ENCODE measurements at places on chromosomes 16 and 17.

DNA sequence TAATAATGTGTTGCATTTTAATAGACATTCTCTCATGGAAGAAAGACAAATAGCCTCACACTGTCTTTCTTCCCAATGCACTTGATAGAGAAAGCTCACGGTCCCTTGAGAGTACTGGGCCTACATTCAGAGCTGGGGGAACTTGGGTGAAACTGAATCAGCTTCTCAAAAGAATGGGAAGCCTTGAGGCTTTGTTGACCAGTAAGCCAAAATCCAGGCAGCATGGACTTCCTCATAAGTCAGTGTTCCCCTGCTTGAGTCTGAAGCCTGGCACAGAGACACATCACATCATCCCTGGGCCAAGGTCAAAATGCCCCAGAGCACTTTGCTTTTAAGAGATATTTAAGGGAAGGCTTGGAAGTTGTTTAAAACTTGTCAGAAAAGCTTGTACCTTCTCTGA is 302.2 kb upstream of the SALL1 start:
- H3K36me3 ChIP-seq, result no peaks in the 10 kb centered on the region
- no peak overlapping the region for H3K4me3 ChIP-seq
- H3K27me3 ChIP-seq, result no peaks in the 10 kb centered on the region

DNA sequence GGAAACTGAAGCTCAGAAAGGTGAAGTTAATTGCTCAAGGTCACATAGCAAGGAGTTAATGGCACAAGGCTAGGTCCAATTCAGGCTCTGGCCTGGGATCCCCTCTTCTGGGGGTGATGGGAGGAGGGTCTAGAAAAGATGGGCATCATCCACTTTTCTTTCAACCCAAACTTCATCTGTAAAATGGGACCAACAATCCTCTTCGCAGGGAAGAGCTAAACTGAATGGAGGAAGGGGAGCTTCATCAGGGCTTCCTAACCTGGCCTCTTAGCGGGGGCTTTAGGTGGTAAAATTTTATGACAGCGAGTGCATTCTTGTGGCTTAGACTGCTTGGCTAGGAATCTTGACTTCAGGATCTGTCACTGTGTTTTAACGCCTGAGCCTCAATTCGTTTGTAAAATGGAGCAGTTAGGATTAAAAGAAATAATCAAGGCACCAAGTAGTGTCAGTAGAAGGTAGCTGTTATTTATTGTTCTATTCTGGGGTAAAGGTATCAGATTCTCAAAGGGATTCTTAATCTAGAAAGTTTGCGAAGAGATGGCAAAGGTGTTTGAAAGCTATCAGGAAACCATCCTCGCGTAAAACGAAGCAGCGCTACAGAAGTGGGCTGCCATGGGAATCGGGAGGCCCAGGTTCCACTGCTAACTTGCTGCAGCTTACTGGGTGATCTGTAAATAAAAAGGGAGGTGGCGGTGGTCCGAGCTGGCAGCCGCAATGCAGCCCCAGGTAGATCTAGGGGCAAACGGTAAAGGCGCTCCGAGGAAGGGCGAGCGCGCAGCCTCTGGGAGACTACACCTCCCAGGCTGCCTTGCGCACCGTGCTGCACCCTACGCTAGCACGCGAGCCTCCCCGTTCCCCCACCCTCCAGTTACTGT is 1.5 kb upstream of the SRCAP start:
- no peaks in the 10 kb centered on the region for H3K27me3 ChIP-seq
- H3K4me3 ChIP-seq, result peak overlapping the region; percentile 95
- peak overlapping the region; percentile 99 for H3K27ac ChIP-seq

DNA sequence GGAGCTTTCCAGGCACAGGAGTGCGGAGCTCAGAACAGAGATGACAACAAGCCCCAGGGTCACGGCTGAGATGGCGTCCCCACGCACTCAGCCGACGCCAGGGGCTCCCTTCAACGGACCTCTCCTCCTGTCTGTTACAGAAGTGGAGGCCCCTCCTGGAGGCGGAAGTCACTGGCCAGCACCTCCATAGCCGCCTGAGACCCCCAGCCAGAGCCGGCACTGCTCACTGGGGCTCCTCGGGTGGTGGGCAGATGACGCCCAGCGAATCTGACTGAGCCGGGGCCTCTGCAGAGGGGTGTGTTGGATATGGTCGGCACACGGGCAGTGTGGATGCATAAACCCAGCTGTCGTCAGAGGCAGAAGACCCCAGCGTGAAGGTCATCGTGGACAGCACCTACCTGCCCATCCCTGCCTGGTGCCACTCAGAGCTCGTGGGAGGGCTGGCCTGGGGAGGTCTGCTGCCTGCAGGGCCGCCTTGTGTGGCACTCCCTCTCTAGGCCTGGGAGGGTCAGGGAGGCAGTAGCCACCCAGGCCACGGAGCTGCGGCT is 20.0 kb downstream of the NDUFAF8 start:
- H3K36me3 ChIP-seq, result no peaks in the 10 kb centered on the region
- DNase-seq, result no peak
- H3K27ac ChIP-seq, result no peak overlapping the region

- no peak for DNase-seq
- no peaks in the 10 kb centered on the region for H3K27me3 ChIP-seq
- no peaks in the 10 kb centered on the region for H3K36me3 ChIP-seq
- H3K4me3 ChIP-seq, result no peak overlapping the region
- H3K4me1 ChIP-seq, result peaks cover 58% of the 10 kb centered on the region
These were observed 447.3 kb downstream of the HS3ST3B1 start for GRCh38 chr17:14748036-14748710.

DNA sequence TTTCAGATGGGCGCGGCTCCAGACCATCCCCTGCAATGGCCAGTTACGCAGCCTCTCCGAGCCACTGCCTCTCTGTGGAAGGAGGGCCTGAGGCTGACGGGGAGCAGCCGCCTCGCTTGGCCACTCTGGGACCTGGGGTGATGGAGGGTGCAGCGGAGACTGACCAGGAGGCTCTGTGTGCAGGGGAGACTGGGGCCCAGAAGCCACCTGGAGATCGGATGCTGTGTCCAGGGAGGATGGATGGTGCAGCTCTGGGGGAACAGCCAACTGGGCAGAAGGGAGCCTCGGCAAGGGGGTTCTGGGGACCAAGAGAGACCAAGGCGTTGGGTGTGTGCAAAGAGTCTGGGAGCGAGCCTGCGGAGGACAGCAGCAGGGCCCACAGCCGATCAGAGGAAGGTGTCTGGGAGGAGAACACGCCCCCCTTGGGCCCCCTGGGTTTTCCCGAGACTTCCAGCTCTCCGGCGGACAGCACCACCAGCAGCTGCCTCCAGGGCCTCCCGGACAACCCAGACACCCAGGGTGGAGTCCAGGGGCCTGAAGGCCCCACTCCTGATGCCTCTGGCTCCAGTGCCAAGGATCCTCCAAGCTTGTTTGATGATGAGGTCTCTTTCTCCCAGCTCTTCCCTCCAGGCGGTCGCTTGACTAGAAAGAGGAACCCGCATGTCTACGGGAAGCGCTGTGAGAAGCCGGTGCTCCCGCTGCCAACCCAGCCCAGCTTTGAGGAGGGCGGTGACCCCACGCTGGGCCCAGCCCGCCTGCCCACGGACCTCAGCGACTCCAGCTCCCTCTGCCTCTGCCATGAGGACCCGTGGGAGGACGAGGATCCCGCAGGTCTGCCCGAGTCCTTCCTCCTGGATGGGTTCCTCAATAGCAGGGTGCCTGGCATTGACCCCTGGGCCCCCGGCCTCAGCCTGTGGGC is 17.4 kb upstream of the ZFPM1 start:
- no peaks in the 10 kb centered on the region for H3K36me3 ChIP-seq
- DNase-seq, result no peak
- no peak overlapping the region for H3K4me3 ChIP-seq
- H3K4me1 ChIP-seq, result peaks cover 9% of the 10 kb centered on the region
- no peaks in the 10 kb centered on the region for H3K27me3 ChIP-seq

DNA sequence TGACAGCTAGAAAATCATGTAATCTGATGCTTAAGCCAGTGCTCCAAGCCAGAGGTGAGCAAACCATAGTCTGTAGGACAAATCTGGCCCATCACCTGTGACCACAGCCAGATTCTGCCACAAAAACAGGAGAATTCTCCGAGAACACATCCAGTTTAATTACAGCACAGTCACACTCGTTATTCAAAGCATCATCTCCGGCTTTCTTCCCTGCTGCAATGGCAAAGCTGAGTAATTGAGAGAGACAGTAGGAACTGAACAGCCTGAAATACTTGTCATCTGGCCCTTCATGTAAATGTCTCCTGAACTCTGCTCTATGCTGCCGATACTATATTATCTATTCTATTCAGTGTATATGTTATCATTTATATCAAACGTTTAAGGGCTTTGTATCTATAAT is 121.4 kb upstream of the FOXF1 start:
- H3K4me3 ChIP-seq, result no peak overlapping the region
- no peak overlapping the region for H3K27ac ChIP-seq
- H3K27me3 ChIP-seq, result no peaks in the 10 kb centered on the region
- DNase-seq, result no peak
- no peaks in the 10 kb centered on the region for H3K36me3 ChIP-seq

GRCh38 chr16:85969159-85969558 is 70.2 kb downstream of the IRF8 start:
- no peak overlapping the region for H3K4me3 ChIP-seq
- no peaks in the 10 kb centered on the region for H3K36me3 ChIP-seq
- H3K27ac ChIP-seq, result no peak overlapping the region
- no peak for DNase-seq

- no peaks in the 10 kb centered on the region for H3K27me3 ChIP-seq
- no peaks in the 10 kb centered on the region for H3K4me1 ChIP-seq
- H3K4me3 ChIP-seq, result no peak overlapping the region
- DNase-seq, result no peak
- H3K27ac ChIP-seq, result no peak overlapping the region
These were observed 184.8 kb upstream of the ZFHX3 start for GRCh38 chr16:73232555-73233328.

DNA sequence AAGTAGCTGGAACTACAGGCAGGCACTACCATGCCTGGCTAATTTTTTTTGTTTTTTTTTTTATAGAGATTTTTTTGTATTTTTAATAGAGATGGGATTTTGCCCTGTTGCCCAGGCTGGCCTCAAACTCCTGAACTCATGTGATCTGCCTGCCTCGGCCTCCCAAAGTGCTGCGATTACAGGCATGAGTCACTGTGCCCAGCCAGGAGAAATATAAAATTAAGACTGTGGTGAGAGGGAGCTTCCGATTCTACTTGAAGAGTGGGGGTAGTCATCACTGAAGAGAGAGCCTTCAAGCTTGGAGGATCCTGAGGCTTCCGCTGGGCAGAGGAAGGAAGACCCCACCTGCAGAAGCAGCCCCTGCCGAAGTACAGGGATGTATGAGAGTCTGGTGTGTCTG is 34.4 kb upstream of the RGS9 start:
- H3K4me1 ChIP-seq, result peaks cover 22% of the 10 kb centered on the region
- H3K36me3 ChIP-seq, result no peaks in the 10 kb centered on the region
- no peak for DNase-seq
- no peak overlapping the region for H3K4me3 ChIP-seq
- no peaks in the 10 kb centered on the region for H3K27me3 ChIP-seq

GRCh38 chr16:79013930-79014660 is 586.4 kb downstream of the MAF start:
- no peak overlapping the region for H3K27ac ChIP-seq
- H3K27me3 ChIP-seq, result no peaks in the 10 kb centered on the region
- H3K4me1 ChIP-seq, result no peaks in the 10 kb centered on the region
- H3K36me3 ChIP-seq, result no peaks in the 10 kb centered on the region
- no peak overlapping the region for H3K4me3 ChIP-seq
- DNase-seq, result no peak

DNA sequence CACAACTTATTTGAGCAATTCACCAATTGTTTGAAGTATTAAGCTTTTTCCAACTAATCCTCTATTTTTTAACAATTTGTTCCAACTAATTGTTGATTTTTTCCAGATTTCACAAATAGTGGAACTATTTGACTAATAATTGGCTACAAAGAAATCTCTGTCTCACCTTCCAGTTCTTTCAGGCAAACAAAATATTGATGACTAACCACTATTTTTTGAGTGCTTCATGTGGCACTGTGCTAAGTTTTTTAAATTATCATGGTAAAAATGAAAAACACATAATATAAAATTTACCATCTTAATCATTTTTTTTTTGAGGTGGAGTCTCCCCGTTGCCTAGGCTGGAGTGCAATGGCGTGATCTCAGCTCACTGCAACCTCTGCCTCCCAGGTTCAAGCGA is 24.6 kb upstream of the GRIN2A start:
- H3K27me3 ChIP-seq, result no peaks in the 10 kb centered on the region
- H3K4me1 ChIP-seq, result no peaks in the 10 kb centered on the region
- H3K4me3 ChIP-seq, result no peak overlapping the region
- no peak for DNase-seq

DNA sequence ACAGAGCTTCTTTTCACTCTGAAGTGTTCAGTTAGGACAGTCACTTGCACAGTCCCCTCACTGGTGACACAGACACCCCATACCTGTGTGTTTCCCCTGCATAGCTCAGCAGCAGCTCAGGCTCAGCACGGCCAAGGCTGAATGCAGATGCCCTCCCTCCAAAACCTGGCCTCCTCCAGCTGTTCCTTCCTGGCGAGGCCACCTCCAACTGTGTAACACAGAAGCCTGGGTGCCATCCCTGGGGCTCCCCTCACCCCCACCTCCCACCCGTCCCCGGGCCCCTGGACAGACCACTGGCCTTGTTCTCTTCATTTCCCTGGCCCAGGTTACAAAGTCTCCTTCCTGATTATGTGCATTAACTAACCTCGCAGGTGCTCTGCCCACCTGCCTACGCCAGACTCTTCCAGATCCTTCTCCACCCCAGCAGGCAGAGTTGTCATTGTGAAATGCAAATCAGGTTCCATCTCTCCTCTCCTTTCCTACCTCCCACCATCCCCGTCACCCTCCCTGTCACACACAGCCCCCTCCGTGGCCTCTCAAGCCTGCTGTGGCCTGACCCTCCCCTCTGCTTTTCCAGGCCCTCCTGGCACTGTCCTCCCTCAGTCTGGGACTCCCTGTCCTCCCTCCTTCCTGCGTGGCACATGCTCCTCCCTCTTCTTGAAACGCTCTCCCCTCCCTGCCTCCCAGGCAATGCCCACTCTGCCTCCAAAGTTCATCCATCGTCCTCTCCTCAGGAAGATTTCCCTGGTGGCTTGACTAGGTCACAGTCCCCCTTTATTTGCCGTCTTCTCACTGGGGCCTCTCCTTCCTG is 26.4 kb downstream of the MLYCD start:
- DNase-seq, result no peak
- H3K27me3 ChIP-seq, result no peaks in the 10 kb centered on the region
- peaks cover 7% of the 10 kb centered on the region for H3K36me3 ChIP-seq
- no peak overlapping the region for H3K4me3 ChIP-seq
- H3K27ac ChIP-seq, result no peak overlapping the region
- H3K4me1 ChIP-seq, result no peaks in the 10 kb centered on the region

GRCh38 chr16:55697867-55698266 is 42.1 kb downstream of the SLC6A2 start:
- no peaks in the 10 kb centered on the region for H3K4me1 ChIP-seq
- no peak overlapping the region for H3K4me3 ChIP-seq
- H3K27me3 ChIP-seq, result no peaks in the 10 kb centered on the region
- no peaks in the 10 kb centered on the region for H3K36me3 ChIP-seq

DNA sequence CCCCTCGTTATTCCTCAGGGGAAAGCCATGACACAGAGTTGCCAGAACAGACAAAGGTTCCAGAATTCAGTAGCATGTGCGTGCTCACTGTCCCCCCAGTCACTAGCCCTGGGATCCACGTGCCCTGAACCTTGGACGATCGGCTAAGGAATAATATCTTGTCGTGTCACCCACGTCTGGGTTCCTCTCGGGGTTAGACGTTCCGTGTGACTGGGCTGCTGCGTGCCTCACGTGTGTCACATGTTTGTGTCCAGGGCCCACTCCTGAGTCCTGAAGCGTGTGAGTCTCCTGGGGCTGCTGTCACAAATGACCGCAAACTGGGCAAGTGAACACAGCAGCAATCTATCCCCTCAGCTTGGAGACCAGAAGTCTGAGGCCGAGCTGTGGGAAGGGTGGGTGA is 12.4 kb upstream of the ZNF469 start:
- H3K4me3 ChIP-seq, result no peak overlapping the region
- DNase-seq, result no peak
- H3K36me3 ChIP-seq, result no peaks in the 10 kb centered on the region
- peaks cover 13% of the 10 kb centered on the region for H3K27me3 ChIP-seq
- no peak overlapping the region for H3K27ac ChIP-seq
- H3K4me1 ChIP-seq, result no peaks in the 10 kb centered on the region

All from left lung (tissue), 14 donors.